A172 (cell line): ENCODE measurements at places on chromosomes 2 and 18.
A peak's percentile ranks its signal among the peaks of the same experiment; 100 is the strongest.

DNA sequence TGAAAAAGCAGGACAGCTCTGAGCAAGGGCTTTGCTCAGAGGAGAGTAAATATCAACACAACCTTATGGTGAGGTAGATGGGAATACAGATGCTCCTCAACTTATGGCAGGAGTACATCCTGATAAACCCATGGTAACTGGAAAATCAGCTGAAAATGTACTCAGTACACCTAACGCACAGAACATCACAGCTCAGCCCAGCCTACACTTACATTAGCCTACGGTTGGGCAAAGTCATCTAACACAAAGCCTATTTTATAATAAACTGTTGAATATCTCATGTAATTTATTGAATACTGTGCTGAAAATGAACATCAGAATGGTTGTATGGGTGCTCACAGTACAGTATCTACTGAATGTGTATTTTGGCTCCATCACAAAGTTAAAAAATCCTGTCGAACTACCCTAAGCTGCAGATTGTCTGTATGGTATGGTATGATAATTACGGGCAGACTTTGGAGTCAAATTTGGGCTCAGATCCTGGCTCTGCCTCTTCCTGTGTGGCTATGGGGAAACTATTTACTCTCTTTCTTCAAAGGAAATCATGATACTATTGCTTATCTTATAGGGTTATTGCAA is 120.3 kb upstream of the LYPD1 start:
- no peak for DNase-seq

DNA sequence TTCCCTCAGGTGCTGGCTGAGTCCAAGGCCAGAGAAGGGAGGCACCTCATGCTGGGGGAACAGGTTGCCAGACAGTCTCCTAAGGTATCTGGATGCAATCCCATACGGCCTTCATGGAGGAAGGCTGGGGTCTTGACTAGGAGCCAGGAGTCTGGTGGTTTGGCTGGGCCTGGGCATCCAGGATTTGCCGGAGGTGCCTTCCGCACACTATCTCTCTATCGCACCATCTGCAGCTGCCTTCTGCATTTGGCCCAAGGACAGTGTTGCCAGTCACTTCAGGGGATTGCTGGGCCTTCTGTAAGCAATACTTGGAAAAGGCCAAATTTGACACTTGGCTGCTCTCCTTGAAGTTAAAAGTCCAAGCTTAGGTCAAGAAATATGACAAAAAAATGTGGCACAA is 327.2 kb downstream of the EN1 start:
- DNase-seq, result no peak

DNA sequence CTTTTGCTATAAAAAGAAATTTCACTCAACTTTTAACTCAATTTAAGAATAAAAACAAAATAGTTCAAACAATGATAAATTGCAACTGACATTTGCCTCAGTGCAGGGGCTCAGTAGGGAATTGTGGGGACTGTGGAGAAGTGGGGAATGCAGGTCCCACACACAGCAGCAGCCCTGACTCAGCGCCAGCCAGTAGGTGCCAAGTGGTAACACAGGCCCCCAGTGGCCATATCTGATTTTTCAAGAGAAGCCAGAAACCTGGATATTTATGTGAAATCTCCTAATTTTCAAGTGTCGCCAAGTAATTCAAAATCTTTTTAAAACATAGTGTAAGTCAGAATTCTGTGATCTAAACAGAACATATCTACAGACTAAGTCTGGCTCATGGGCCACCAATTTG is 186.3 kb downstream of the EN1 start:
- DNase-seq, result no peak

- DNase-seq, result peak; percentile 49
Observed at GRCh38 chr2:172931918-172932520, 143.6 kb upstream of the MAP3K20 start.

- DNase-seq, result no peak
Observed at GRCh38 chr2:197131558-197131855, 179.1 kb downstream of the ANKRD44 start.

DNA sequence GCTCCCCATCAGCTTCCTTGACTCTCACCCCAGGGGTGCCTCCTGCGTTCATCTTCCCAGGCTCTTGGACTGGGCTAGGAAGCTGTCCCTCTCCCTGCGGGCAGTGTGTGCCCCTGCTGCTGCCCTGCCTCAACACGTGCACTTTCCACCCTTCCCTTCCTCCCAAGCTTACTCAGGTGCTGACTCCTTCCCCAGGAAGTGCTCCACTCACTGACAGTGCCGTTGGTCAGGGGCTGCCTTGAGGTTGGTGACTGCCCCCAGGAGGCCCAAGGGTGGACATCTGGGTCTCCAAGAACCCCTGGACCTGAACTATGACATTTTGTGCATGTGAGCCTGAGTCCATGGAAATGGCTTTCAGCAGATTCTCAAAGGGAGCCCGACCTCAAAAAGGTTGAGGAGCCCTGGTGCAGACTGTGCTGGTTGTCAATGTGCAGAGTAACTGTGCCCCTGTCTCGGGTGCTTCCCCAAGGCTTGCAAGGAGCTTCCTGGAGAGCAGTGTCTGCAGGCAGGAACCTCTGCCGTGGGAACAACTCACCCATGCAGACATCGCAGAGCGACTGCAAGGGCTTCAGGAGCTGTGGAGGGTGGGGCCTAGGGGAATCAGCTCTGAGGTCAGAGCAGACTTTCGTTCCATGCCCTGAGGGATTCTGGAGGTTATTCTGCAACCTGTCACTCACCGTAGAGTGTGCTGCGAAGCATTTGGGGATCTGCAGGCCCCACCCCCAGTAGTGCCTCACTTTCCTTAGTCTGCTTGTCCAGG is 116.5 kb upstream of the MCFD2 start:
- DNase-seq, result no peak

- DNase-seq, result no peak
Observed at GRCh38 chr2:101736861-101737291, 39.4 kb downstream of the MAP4K4 start.

DNA sequence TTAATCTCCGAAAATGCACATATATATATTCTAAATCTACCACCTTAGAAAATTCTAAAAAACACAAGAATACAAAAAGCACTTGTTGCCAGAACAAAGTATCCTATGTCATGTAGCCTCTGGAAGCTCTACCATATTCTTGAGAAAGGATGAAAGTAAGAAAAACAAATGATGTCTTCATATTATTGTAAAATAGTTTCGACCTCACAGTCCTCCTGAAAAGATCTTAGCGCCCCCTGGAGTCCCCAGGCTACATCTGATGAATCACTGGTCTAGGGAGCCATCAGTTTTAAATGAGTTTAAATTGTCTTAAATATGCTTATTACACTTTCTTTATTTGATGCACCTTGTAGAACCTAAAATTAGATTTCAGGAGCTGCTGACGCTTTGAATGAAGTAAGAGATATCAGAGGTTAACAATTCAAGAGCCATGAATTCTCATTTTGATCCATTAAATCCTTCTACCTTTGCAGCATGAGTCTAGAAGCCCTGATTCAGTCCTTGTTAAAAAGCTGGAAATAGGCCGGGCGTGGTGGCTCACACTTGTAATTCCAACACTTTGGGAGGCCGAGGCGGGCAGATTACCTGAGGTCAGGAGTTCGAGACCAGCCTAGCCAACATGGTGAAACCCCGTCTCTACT is 138.8 kb downstream of the MCFD2 start:
- peak; percentile 47 for DNase-seq

DNA sequence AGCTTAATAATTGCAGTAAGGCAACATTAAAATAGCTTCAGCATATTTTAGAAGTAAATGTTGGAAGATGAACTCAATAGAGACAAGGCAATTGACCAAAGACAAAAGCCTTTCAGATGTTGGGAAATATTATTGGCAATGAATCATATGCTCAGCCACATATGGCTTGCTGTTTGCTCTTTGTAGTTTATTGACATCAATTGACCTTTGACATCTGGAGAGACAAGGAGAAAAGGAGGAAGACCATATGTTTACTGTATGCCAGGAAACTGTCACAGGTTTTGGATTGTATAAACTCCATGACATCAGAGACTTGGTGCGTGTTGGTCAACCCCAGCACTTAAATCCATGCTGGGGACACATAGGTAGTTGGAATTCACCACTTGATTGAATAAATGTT is 60.6 kb upstream of the SLC16A14 start:
- DNase-seq, result no peak

DNA sequence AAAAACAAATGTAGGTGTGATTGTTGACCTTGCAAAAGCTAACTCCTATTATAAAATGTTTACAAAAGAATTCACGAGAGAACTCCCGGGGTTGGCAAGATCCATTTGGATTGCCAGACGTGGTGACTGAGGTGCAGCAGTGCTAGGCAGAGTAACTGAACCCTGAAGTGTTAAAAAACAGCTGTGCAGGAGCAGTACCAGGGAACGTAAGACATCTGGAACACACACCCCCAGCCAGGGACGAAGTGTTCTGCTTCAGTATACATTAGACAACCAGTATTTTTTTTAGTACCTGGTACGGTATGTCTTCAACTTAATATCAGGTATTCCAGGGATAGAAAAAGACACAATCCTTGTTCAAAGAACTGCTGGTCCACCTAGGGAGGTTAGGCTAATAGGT is 272.1 kb upstream of the EPAS1 start:
- no peak for DNase-seq

GRCh38 chr18:62506495-62507143 is 16.2 kb upstream of the ZCCHC2 start:
- DNase-seq, result no peak

GRCh38 chr2:238296638-238297457 is 8.4 kb upstream of the PER2 start:
- no peak for DNase-seq

GRCh38 chr18:48720655-48721025 is 181.8 kb downstream of the CTIF start:
- no peak for DNase-seq

DNA sequence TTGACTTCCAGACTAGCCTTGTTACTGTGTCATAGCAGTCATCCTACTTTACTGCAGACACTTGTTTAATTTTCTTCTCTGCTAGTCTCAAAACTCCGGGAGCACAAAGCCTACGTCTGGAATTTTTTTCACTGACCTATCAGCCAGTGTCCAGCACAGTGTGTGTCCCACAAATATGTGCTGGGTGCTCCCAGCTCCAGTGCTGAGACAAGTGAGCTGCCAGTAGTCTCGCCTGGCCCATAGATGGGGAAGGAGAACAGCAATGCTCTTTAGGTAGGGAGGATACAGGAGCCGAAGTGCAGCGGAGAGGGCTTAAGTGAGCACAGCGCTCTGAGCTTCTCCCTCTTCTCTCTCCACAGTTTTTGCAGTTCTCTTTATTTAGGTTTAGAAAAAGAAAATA is 34.0 kb downstream of the ARHGAP28 start:
- no peak for DNase-seq

GRCh38 chr18:10682368-10682714 is 156.5 kb downstream of the NAPG start:
- DNase-seq, result no peak

DNA sequence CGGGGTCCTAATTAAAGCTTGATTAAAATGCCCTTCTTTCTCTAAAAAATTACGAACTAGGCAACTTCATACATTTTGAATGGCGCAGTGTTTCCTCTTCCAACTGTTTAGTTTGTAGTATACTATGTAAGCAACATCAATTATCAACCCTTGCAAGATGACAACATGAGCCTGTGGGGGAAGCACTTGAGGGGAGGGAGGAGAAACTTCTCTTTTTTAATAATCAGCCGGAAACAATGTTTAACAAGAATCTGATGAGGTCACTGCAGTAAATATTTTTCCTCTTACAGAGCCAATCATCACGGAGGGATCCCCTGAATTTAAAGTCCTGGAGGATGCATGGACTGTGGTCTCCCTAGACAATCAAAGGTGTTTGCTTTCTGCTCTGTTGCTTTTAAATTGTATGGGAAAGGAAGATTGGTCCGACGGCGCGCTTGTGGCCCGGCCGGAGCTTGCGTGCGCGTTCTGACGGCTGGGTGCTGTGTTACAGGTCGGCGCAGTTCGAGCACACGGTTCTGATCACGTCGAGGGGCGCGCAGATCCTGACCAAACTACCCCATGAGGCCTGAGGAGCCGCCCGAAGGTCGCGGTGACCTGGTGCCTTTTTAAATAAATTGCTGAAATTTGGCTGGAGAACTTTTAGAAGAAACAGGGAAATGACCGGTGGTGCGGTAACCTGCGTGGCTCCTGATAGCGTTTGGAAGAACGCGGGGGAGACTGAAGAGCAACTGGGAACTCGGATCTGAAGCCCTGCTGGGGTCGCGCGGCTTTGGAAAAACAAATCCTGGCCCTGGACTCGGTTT is 5.3 kb upstream of the DLX1 start:
- DNase-seq, result peak; percentile 47

- no peak for DNase-seq
Observed at GRCh38 chr18:5779922-5780321, 115.4 kb downstream of the TMEM200C start.

DNA sequence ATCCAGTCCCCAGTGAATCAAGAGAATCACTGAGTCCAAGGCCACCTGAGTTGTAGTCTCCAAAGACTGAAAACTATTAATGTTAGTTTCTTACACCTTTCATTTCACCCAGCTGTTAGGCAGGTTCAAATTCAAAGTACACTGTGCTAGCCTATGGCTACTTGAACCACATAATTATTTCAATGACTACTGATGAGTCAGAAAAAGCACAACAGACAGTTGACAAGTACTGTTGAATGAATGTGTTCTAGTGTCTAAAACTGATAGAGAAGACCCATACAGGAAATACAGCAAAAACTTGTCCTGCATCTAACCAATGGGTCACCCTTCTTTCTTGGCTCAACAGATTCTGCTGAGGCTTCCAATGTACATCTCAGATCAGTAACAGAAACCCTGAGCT is 160.9 kb downstream of the MYO5B start:
- DNase-seq, result no peak

- peak; percentile 47 for DNase-seq
Observed at GRCh38 chr2:49973917-49974368, 819.6 kb upstream of the FSHR start.

- no peak for DNase-seq
Observed at GRCh38 chr2:23549051-23549450, 164.1 kb downstream of the KLHL29 start.

DNA sequence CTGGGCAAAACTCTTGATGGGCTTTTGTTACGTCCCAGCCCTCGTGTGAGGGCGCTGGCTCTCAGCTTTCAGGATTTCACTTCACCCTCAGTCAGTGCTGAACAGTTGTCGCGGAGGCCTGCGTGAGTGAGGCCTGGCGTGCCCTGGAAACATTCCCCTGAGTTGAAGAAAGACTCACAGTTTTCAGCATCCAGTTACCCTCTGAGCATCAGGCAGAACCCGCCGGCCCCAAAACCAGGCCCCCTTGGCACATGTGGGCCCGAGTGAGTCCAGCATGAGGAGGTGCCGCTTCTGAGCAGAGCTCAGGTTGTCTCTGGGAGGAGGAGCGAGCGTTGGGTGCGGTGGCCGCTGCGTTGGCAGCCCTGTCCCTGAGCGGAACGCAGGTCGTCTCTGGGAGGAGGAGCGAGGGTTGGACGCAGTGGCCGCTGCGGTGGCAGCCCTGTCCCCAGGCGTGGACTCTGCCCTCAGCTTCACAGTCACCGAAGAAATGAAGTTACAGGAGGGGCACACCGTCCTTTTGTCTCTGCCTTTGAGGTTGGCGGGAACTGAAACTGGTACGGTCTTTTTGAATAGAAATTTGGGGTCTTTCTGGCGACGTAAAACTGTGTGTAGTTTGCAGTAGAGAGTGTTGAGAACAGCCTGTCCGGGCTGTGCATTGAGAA is at the start of gene NEU4:
Gene NEU4 (plus strand): TSS at position 473 of the 662 bp plus-strand sequence. CDS start 5,292 bp downstream, outside the sequence.
- no peak for DNase-seq

- DNase-seq, result no peak
Observed at GRCh38 chr2:77144772-77145171, 377.4 kb downstream of the LRRTM4 start.

GRCh38 chr2:241189856-241190201 is 1.4 kb downstream of the ANO7 start:
- DNase-seq, result no peak
